Activated CD4-positive, alpha-beta T cell treated with anti-CD3 and anti-CD28 coated beads for 1 hour (primary cell): ENCODE measurements at places on chromosomes 7 and 10.

DNA sequence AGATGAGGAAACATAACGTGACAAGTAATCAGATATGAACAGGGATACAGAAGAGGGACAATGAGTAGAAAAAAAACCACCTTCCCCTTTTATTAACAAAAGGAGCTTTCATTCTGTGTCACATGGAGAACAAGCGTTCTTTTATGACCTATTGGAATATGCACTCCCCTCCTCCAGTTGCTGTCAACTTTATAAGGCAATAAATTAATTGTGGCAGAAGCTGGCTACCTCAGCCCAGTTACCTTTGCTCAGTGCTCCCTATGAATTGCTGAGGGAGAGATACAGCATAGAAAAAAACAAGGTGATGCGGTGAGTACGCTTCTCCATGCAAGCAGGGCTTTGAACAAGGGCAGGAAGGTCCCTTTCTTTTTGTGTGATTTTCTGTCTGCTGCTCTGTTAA lies at the start of gene MGAM2:
Gene MGAM2 (plus strand): TSS at position 220 of the 400 bp plus-strand sequence. CDS start 5,156 bp downstream, outside the sequence.
- no peak for DNase-seq

DNA sequence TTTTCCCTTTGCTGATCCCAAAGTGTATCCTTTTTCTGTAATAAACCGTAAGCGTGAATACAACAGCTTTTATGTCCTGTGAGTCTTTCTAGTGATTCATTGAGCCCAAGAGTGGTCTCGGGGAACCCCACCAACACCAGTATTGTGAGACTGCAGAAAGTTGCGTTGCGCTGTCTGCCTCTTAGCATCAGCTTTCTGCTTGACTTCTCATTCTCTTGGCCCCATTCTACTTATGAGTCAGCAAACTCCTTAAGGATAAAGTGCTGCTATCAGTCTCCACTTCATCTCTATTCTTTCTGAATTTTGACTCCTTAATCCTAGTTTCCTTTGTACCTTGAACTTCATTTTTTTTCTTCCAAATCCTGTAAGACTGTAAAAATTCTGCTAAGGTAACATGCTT lies 184.3 kb upstream of the MBL2 start:
- no peak for DNase-seq

GRCh38 chr7:128027485-128027980 lies 3.7 kb downstream of the LRRC4 start:
- DNase-seq = no peak

DNA sequence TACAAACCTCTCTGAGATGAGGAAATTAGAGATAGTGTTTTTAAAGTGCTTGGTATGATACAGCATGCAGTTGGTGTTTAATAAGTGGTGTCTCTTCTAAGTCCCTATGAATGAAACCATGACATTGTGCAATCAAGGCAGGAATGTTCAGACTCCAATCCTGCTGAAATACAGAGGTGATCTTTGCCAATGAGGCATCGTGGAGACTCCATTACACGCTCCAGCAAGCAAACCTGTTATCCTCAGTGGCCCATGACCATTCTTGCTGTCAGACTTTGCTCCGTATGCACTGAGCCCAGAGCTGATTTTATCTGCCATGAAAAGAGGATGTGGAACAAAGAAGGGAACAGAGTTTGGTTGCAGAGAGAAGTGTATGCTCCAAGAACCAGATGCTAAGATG lies 47.3 kb downstream of the CDHR3 start:
- DNase-seq = no peak

DNA sequence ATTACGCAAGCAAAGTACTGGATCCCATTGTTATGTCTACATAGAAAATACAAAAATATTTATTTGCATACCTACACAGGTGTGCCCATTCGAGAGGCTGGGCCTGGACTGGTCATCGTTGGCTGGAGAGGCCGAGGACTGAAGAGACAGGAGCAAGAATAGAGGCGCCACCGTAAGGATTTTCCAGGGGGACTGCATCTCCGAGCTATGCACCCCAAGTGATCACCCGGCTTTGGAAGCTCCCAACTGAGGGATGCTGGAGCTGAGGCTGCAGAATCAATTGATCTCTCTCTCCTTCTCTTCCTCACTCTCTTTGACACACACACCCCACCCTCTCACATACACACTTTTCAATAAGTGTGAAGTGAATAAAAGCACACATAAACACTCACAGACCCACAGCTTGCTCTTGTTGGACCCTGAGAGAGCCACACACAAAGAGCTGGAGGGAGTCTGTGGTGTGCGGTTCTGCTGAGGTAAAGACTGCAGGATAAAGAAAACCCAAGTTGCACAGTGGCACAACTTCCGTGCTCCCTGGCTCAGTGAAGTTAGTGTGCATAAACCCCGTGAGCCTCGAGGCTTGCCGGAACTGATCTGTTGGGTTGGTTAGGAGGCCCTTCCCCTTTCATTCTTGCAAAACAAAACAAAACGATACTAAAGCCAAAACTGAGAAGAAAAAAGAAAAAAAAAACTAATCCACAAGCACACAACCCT lies at the start of gene AOAH:
Gene AOAH (minus strand): TSS at position 544 of the 714 bp plus-strand sequence. CDS start 346 bp downstream, at position 198.
- peak; percentile 45 for DNase-seq

GRCh38 chr7:131066635-131067034 lies 261.0 kb upstream of the MKLN1 start:
- DNase-seq = no peak

DNA sequence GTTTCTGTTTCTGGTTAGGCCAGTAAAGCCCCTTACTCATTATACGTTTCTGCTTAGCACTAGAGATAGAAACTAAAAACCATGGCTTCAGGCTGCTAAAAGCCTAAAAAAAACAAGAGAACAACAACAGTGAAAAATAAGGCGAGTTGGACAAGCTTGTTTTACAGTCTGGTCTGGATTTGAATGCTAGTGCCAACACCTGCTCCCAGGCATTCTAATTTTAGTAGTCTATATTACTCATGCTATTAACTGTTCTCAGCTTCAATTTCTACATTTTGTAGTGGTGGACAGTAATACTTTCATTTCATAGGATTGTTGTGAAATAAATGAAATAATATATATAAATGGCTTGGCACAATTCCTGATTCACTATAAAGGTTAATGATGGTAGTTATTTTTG lies 108.5 kb downstream of the HBP1 start:
- no peak for DNase-seq

DNA sequence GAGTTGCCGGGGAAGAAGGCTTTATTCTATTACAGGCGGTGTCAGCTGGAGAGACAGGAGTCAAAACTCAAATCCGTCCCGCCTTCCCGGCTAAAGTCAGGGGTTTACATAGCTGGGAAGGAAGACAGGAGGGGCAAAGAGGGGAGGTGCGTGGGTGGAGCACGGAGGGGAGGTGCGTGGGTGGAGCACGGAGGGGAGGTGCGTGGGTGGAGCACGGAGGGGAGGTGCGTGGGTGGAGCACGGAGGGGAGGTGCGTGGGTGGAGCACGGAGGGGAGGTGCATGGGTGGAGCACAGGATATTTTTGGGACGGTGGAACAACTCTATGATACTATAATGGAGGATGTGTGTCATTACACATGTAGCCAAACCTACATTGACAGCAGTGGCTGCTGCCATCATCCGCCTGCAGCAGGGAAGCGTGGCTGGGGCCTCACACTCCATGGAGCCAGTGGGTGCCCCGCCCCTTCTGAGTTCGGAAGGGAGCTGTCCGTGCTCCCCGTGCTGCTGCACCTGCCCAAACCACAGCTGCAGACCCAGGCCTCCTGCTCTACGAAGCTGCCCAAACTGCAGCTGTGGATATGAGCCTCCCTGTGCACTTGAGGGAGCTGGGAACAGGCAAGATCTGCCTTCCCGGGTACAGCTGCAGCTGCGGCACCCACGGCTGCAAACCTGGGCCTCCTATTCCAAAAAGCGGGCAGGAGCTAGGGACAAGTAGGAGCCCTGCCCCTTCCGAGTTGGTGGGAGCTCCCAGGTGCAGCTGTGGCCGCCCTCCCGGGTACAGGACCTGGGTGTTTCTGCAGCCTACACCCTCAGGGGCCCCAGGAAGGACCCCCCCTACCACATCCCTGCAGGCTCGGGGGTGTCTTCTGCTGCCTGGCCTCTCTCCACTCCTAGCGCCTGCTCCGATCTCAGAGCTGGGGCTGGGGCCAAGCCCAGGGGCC lies 119.4 kb downstream of the DYNC2I1 start:
- DNase-seq = no peak

DNA sequence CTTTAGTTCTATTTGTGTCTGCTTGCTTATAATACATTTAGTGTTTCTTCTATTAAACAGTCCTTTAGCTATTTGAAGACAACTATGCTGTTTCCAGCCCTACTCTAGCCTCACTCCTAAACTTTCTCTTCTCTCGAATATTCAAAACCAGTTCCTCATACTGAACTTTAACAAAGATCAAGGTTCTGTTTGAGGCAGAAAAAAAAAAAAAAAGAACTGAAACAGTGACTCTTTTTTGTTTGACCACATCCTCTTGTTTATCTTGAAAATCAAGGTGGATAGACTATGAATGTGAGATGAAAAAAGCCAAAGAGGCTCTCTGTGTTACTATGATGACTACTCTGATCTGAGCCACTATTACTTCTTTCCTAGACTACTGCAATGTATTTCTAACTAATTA lies 154.3 kb downstream of the ZNF365 start:
- no peak for DNase-seq

DNA sequence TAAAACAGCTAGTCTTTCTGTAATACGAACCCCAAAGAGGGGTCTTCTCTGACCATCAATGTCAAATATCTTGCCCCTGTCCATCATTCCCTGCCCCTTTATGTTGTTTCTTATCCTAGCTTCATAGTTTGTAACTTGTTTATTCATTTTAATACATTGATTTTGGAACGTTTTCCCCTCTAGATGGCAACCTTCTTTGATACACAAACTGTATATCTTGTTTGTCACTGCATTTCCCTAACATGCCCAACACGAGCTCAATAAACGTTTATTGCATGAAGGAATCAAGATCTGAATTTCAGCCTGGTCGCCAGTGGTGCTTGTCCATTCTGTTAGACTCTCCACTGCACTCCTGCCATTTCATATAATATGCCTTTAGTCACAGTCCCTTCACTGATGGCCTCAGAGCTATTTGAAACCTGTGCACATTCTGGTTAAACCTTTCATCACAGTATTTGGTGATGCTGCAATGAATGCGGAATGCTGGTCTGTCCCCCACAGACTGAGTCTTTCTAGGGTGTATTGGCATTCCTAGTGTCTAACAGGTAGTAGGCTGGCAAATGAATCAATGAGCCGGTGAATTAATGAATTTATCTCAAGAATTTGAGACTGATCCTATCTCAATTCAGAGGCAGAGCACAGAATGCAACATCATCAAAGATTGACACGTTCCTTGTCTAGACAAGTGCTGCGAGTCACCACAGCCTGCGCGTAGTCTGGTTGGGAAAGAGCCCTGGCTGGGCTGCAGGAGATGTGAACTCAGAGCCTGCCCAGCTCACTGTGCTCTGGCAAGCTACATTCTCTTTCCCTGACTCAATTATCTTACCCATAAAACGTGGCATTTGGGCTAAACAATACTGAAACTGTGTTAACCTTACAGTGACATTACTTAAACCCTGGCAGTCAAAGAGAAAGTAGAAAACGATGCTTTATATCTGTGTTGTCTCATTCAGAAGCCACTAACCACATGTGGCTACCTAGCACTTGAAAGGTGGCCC lies 55.2 kb upstream of the FRMD4A start:
- no peak for DNase-seq

DNA sequence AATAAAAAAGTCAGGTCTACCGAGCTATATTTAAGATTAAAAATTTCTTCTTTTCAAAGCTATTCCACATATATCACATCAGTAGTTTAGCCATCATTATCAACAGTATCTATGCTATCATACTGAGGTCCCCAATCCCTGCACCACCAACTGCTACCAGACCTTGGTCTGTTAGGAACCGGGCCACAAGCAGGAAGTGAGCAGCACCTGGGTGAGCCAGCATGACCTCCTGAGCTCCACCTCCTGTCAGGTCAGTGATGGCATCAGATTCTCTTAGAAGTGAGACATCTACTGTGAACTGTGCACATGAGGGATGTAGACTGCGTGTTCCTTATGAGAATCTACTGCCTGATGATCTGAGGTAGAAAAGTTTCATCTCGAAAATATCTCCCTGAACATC lies 632.1 kb upstream of the KCND2 start:
- no peak for DNase-seq

DNA sequence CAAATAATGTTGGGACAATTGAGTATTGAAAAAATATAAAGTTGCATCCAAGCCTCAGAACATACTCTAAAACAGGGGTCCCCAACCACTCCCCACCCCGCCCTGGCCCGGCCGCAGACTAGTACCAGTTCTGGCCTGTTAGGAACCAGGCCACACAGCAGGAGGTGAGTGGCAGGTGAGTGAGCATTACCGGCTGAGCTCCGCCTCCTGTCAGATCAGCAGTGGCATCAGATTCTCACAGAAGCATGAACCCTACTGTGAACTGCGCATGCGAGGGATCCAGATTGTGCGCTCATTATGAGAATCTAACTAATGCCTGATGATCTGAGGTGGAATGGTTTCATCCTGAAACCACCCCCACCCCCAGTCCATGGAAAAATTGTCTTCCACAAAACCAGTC lies 19.4 kb downstream of the HIPK2 start:
- DNase-seq = no peak

DNA sequence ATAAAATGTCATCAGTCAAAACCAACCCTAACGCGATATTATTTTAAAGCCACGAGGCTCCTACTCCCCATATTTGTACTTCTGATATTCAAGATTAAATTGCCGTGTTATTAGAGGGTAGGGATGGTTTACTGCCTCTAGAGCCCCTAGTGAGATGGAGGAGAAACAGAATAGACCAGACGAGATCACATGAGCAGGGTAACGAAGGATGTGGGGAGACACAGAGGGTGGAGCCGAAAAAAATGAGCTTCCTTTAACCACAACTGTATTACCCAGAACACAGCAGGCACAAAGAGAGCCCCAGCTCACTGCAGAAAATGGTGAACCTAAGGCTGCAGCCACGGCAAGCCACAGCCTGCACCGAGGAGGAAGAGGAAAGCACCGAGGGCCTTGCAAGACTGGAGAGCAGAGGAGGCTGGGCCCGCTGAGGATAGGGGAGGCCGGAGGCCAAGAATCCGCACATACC lies 14.3 kb downstream of the ZC3HAV1 start:
- peak; percentile 61 for DNase-seq

DNA sequence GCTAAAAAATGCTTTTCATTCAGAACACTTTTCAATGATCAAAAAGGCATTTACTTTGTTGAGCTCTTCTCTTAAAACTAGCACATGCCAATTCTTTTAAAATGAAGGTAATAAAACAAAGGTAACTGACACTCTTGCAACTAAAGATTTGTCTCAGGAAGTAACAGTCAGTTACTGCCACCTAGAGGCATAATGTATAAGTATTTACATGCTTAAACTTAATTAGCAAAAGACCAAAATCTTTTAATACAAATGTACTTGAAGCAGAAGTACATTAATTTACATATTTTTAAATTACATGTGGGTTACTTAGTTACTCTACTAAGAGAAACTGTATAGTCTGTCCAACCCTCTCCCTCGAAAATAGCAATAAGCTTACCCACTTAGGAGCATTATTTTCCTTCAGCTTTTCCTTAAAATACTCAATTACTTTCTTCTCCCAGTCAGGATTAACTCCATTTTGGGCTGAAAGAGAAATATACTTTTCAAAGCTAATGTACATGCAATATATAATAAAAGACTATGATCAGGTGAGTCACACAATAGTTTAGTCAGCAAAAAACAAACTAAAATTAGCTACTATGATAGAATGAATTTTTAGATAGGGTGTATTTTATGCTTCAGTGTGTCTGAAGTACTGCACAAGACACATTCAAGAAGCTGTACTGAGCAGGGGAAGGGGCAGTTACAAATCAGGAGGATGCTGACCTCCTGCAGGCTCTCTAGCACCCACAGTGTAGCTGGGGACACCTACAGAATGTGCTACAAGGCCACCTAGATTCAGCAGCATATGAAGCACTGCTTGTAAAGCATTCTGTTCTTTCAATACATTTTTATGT lies 13.0 kb downstream of the MCMBP start:
- DNase-seq = no peak

GRCh38 chr7:119996634-119997033 lies 276.3 kb upstream of the KCND2 start:
- no peak for DNase-seq

GRCh38 chr7:146960773-146961391 lies 844.3 kb downstream of the CNTNAP2 start:
- no peak for DNase-seq
